Endothelial cell of umbilical vein (primary cell): ENCODE measurements at places on chromosomes 4 and X. TPM values are rescaled to one million over a fixed set of nuclear protein-coding genes. Genes with fewer than 3 reads are reported as not detected.

DNA sequence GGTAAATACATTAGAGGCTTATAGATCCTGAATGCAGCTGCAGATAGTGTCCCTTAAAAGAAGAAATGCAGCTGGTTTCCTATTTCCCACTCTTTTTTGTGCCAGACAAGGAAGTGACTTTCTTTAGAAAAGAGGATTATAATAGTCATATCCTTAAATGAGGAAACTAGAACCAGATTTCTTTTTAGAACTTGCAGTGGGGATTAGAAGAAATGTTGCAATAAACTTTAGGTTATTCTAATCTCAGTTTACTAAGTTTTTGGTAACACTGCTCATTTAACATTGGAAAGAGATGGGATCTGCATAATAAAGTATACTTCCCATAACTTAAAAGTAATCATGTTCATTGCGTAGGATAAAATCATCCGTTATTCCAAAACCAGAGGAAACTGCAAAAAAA, 101.9 kb downstream of the SLIT2 start:
- no peak for DNase-seq

DNA sequence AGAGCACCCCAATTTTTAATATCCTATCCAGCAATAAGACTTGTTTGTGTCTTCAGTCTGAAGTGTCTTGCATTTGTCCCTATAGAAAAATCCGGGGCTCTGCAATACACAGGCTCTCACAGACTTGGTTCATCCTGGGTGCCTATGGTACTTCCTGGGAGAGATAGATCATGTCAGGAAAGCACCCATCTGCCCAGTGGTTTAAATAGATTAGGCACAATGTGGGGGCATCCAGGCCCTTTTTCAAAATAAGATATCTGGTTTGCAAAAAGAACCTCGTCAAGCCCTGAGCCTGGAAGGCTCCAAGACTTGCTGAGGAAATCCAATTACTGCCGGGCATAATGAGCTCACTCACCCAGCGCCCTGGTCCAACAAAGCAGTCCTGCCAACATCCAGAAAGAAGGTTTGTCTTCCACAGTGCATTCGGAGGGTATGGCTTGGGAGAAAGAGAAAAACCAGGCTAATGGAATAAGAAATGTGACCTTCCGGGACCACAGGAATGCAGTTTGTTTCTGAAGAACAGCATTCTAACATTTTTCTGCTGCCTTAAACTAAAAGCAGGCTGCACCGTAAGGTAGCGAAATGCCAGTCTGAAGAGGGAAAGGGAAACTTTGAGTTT, 11.6 kb downstream of the JAKMIP1 start:
- no peak for DNase-seq

SMIM31 gene
- polyA plus RNA-seq = not detected in 2 replicates

GRCh38 chrX:22742174-22742573, 257.6 kb upstream of the DDX53 start:
- no peak for DNase-seq

DNA sequence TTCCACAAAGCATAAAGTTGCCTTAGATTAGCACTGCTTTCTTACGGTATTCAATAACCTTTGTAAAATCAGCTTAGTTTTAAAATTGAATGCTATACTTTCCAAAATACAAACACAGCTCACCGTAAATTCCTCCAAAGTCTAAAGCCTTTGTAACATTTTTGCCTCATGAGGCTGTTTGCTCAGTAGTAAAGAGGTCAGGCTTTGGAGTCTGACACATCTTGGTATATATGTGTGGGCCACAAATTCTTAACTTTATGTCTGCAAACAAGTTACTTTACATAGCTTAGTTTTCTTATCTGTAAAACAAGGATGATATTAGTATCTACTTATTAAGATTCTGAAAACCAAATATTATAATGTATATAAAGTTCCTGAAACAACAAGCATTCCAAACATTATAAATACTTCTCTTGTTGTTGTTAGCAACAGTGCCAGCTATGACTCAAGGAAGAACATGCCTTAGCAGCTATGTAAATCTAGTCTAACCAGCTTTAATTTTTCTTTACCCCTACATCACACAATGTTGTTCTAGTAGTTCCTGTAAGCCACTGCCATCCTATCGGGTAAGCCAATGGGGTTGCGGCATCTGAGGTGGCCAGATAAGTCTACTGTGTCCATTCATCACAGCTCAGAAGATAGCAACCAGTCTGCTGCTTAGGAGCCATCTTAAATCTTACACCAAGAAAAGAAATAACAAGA, 709.0 kb downstream of the KLHL13 start:
- no peak for DNase-seq

PASD1 gene
- polyA plus RNA-seq = not detected in 2 replicates

FAM184B gene
- not detected in 2 replicates for polyA plus RNA-seq

- no peak for DNase-seq
Measured at GRCh38 chrX:47514533-47515235, 31.7 kb upstream of the ZNF41 start.

IRS4 gene
- 0.03 and 0.05 TPM in 2 replicates for polyA plus RNA-seq
